Esophagus muscularis mucosa (tissue), 4 donors: ENCODE measurements at places on chromosomes 3 and 15. TPM values are rescaled to one million over a fixed set of nuclear protein-coding genes. Genes with fewer than 3 reads are reported as not detected.
A peak's percentile ranks its signal among the peaks of the same experiment; 100 is the strongest.

- H3K27ac ChIP-seq = no peak overlapping the region
- H3K4me1 ChIP-seq = peaks cover 22% of the 10 kb centered on the region
- DNase-seq = no peak
- no peaks in the 10 kb centered on the region for H3K36me3 ChIP-seq
- H3K27me3 ChIP-seq = no peaks in the 10 kb centered on the region
These were observed 344.4 kb upstream of the C2CD4B start for GRCh38 chr15:62509395-62509958.

DNA sequence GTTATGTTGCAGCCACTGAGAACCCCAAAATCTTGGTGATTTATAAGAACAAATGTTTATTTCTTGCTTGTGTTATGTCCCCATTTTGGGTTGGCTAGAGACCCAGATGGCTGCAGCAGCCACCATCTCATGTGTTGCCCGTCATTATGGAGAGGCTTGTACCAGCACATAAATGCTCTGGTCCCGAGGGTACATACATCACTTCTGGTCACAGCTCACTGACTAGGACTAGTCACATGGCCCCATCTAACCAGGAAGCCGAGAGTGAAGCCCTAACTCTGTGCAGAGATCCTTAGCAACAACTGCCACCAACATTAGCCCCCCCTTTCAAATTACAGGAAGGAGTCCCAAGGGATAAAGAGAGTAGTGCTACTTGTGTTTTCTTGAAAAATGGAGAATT is 25.5 kb upstream of the HACD2 start:
- no peak for DNase-seq
- no peaks in the 10 kb centered on the region for H3K27me3 ChIP-seq
- H3K4me1 ChIP-seq = no peaks in the 10 kb centered on the region

GRCh38 chr3:128270559-128271492 is 117.5 kb downstream of the EEFSEC start:
- no peak overlapping the region for H3K4me3 ChIP-seq
- no peaks in the 10 kb centered on the region for H3K27me3 ChIP-seq
- H3K27ac ChIP-seq = no peak overlapping the region
- H3K36me3 ChIP-seq = no peaks in the 10 kb centered on the region
- DNase-seq = peak; percentile 45
- no peaks in the 10 kb centered on the region for H3K4me1 ChIP-seq

DNA sequence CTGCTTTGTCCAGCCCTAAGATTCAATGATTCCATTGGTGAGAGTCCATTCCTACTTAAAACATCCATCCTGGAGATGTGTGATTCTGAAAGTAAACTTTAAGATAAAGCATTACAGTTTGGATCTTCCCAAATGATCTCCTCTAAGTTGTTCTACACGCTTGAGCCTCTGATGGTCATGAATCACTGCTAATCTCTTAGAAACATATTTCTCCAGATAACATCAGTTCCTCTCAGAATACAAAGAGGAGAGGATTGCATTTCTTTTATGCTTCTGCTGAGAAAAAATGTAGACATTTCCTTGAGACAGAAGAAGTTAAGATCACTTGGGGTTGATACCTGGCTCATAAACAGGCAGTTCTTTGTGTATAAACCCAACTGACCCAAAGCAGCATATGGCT is 281.2 kb upstream of the DPH6 start:
- no peaks in the 10 kb centered on the region for H3K36me3 ChIP-seq
- DNase-seq = no peak
- no peak overlapping the region for H3K27ac ChIP-seq
- peaks cover 8% of the 10 kb centered on the region for H3K4me1 ChIP-seq
- H3K27me3 ChIP-seq = no peaks in the 10 kb centered on the region
- H3K4me3 ChIP-seq = no peak overlapping the region

The ACAD9 gene
- total RNA-seq = 28.7 TPM

The SLC7A14 gene
- total RNA-seq = 0.58 TPM

The NPAP1 gene
- total RNA-seq = not detected
